ENCODE measurements at places on chromosomes 7 and 10.

DNA sequence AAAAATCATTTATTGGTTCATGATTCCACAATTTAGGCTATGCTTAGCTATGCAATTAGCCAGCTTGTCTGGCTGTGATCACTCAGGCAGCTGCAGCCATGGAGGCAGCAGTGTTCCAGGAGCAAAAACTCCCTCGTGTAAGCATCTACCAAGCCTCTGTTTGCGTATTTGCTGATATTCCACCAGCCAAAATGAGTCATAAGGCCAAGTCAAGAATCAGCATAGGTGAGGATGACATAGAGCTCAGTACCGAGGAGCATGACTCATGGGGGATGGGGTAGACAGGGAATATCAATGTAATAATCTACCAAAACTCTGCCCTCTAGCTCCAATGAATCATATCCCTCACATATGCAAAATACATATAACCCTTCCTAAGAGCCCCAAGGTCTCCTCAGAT, 63.3 kb downstream of the IMMP2L start:
- DNase-seq = no peak

GRCh38 chr10:17409170-17409733, 45.1 kb downstream of the ST8SIA6 start:
- DNase-seq = no peak

DNA sequence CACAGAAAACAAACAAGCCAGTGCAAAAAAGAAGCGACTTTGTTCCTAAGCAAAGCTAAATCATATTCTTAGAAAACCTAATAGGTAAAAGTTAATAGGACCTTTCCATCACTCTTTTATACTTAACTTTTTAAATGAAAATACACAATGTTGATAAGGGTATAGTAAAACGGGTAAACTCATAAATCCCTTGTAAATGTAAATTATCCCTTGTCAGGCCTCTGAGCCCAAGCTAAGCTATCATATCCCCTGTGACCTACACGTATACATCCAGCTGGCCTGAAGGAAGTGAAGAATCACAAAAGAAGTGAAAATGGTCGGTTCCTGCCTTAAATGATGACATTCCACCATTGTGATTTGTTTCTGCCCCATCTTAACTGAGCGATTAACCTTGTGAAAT, 76.4 kb downstream of the GSAP start:
- no peak for DNase-seq

- no peak for DNase-seq
These were observed 192.9 kb downstream of the AUTS2 start for GRCh38 chr7:69790977-69791724.

- no peak for DNase-seq
These were observed 58.3 kb downstream of the GRK5 start for GRCh38 chr10:119265691-119266090.

GRCh38 chr7:151167197-151167961, at the start of gene GBX1:
Gene GBX1 (minus strand): TSS chr7:151167694. CDS start chr7:151167548, 146 bp downstream.
- no peak for DNase-seq

- DNase-seq = no peak
These were observed 28.3 kb upstream of the PIP4K2A start for GRCh38 chr10:22742678-22743077.

GRCh38 chr10:24816868-24817396, 93.2 kb upstream of the ARHGAP21 start:
- no peak for DNase-seq

DNA sequence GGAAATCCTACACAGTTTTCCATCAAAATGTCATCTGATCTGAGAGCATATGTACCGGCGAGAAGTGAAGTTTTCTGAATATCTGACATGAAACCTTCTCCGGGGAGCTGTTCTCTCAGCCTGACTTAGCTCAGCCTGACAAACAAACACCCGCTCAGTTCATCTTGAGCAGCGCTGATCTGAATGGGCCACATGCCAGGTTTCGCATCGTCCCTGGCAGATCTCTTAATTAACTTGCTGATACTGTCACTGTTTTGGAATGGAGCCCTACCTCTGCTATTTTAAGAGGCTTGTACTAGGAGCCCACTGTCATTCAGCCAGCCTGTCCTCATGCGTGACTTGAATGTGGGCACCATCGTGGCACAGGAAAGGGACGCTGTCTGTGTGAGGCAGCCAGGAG, 109.2 kb downstream of the STRA8 start:
- peak; percentile 26 for DNase-seq

DNA sequence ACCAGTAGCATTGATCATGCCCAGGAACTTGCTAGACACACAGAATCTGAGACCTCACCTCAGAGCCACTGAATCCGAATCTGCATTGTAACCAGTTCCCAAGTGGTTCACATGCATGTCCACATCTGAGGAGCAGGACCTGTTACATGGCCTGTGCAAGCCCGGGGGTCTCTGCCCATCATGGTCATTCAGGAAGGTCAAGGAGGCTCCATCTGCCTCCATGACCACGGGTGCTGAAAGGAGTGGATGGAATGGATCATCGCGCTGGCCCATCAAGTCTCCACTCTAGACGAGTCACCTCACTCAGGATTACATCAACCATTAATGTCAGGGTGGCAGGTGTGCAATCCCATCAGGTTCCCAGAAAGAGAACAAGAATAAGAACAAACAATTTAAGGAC, 85.8 kb upstream of the ADAM12 start:
- DNase-seq = no peak

DNA sequence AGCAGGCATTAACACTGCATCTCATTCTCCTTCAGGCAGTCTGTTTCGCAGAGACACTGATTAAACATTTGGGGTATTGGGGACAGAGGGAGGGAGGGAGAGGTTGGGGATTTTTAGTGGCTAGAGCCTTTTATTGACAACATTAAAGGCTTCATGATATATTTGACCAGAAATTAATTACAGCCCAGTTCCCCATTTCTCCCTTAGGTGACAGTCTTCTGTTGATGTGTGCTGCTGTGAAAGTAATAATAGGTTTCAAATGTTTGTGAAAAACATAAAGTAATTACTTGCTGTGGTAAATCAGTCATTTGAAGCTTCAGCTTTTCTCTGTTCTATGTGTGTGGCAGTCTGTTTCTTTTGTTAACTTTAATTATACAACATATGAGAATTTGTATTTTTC, 105.3 kb upstream of the LRGUK start:
- DNase-seq = no peak

GRCh38 chr7:103148131-103148993, 537 bp downstream of the NAPEPLD start:
- DNase-seq = no peak

DNA sequence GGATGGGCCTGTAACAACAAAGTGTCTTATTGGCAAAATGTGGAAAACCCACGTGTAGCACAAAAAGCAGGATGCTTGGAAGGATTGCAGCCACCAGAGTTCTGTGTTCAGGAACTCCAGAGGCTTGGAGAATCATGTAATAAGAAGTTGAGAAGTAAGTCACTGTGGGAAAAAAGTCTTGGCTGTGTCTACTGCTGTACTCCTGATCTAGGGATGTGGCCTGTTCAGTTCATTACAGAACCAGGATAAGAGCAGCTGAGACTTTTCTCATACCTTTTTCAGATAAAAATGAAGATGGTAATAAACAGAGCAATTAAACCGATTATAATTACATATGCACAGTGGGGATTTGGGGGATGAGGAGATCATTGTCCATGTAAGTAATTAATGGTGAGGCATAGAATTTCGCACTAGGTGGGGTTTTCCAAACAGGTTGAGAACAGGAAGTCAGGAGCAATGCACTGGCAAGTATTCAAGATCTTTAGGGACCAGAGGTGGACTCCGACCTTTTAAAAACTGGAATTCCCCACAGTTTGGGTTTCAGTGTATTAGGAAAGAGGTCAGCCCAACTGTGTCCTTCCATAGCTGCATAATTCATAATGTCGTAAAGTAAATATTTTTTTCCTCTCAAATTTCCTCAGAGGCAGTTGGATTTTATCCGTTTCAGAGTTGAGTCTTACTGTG, 281.7 kb downstream of the FRMD4A start:
- DNase-seq = no peak

DNA sequence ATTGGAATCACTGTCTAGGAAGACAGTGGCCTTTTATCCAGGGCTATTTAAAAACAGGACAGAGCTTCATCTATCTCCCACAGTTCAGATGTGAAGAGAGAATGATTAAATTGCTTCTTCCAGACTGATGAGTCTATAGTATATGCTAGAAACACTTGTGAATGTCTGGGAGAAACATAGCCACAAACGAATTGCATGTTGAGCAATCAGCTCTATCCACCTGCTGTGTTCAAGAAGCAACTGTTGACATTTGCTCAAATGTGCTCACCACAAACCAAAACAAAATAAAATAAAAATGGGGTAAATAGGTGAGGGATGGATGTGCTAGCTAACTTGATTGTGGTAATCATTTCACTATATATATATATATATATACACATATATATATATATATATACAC, 195.1 kb downstream of the HECW1 start:
- DNase-seq = no peak

DNA sequence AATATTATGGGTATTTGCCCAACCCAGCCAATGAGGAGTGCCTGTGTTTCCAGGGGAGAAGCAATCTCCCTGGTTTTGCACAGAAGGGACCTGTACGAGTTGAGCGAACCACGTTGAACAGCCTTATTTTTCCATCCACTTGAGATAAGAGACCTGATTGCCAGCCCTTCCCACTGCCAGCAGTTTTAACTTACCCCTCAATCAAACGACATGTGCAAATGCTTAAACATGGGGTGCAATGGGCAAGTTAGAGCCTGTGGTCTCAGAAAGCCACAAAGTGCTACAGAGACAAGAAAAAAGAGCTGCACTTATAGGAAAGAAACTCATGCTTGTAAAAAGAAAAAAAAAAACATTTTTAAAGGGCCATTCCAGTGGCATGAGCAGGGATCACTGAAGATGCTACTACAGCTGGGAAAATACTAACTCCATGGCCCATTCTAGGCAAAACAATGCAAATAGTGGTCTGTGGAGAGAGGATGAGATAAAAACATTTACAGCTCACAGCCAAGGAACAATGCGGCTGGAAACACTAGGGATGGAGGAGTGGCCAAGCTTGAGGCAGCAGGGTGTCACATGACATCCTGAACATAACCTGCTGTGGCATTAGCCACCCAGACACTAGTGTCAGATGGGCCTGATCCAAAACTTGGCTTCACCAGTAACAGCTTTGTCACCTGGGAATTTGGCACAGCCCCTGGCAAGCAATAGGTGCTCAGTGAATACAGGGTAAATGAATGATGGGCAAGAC, 162.8 kb downstream of the ELMO1 start:
- no peak for DNase-seq

DNA sequence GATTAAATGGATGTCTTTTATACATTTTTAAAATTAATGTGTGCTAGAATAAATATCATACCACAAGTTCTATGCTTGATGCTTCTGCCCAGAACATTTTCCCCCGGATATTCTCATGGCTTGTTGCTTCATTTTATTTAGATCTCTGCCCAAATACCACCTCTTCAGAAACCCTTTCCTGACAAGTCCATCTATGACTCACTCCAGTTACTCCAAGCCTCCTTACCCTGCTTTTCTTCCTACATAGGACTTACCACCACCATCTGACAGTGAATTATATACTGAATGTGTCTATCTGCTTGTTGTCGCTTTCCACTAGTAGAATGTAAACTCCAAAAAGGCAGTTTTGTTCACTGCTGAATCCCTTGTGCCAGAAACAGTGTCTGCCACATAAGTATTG, 19.1 kb upstream of the ERVW-1 start:
- no peak for DNase-seq
